CD4-positive, alpha-beta memory T cell (primary cell): ENCODE measurements at places on chromosomes 12 and 14.

GRCh38 chr14:61568572-61569011 lies 126.7 kb upstream of the HIF1A start:
- DNase-seq = peak; percentile 45

- DNase-seq = no peak
These were observed 142.5 kb upstream of the LMNTD1 start for GRCh38 chr12:25695574-25695973.

DNA sequence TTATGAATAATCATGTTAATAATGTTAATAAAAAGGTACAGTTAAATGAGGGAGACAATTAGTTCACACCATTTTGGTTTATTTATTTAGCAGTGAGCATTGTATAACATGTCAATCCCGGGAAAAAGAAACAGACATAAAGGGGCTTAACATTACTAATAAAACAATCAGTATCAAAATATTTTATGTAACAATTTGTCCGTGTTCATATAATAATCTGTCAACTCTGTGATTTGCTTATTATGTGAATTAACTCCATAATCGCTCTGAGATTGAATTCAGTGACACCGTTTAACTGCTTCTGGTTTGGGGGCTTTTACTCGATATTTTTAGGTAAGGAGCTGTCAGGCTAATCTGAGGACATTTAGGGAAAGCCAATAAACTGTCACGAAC lies 95.8 kb upstream of the HMGA2 start:
- DNase-seq = no peak

DNA sequence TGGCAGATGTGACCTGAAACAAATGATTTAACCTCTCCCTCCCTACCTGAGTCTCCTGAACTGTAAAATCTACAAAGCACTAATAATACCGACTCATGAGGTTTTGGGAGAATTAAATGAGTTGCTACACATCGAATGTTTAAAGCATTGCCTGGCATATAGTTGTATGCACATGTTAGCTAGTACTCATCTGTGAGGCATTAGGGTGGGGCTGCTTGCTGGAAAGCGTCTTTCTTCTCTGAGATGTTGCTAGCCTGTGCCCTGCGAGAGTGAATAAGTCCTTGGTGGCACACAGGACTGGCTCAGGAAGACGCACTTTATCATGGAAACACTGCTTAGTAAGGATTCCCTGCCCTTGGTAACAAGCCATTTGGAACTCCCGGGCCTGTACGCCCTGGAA lies 6.1 kb downstream of the RAPGEF3 start:
- DNase-seq = no peak

DNA sequence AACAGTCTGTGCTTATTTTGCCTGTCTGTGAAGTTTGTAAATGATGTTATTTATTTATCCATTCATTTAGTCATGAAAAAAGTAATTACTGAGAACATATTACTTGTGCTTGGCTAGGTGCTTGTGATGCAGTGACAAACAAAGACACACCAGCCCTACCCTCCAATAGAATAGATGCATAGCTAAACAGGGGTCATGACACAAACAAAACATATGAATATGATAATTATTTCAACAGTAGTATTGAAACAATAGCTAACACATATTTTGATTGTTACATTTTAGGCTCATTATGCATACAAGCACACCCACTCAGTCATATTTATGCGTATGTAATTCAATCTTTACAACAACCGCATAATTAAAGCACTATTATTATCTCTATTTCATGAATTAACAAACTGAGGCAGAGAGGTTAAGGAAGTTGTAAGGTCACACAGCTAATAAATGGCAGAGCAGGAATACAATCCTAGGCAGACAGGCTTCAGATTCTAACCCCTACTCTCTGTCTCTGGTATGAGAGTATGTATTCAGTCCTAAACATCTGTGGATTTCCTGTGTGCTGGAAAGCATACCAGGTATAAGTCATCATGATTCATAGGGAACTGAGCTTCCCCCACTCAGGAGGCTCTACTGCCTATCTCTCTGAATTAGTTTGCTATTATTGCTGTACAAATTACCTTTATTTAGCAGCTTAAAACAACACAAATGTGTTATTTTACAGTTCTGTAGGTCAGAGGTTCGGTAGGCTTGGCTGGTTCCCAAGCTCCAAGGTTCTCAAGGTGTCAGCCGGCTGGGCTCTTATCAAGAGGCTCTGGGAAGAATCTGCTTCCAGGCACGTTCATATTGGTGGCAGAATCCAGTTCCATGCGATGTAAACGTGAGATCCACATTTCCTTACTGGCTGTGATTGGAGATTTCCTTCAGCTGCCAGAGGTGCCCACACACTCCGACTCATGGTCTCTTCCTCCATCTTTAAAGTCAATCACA lies 509.4 kb downstream of the GALC start:
- no peak for DNase-seq

DNA sequence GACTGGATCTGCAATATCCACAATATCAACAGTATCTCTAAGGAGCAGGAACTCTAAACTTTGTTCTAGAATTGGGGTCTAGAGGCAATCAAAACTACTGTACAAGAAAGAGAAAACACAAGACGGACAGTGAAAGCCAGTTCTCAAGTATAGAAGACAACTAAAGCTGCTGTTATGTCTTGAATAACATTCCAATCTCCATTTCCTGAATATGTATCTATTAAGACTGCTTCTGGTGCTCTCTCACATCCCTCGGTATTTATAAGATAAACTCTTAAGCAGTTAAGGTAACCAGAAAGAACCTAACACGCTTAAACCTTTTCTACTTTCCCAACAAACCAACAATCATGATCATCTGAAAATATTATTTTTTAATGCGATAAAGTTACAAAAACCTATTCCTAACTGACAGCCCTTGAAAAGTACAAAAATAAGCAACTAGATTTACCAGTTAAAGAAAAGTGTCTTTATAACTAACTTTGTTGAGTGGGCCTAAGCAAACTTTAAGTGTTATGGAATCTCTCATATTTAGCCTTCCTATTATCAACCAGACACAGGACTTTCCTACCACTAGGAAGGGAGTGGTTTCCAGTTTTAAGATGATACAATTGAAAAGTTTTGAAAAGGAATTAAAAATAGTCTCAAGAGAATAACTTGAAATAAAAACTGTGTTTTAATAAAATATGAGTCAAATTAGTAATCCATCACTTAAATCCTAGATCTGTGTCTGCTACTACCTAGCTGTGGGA lies 30.7 kb downstream of the NUMB start:
- no peak for DNase-seq

DNA sequence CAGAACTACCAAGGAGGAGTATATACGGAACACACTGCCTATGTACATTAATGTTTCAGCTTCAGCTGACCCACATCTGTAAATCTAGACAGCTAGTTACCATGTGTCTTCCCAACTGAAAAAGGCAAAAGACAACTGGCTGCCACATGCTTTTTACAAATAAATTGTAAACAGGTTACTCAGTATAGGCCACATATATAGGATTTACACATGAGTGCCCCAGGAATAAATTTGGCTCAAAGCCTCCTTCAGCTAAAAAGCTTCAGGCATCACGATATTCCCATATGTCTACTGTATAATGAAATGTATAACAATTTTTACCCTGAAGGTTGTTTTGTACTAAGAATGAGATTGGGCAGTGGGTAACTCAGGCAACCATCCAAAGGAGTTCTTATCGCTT lies 175.9 kb upstream of the BMP4 start:
- DNase-seq = no peak

- no peak for DNase-seq
These were observed 45.7 kb downstream of the TMEM132C start for GRCh38 chr12:128312661-128313060.

DNA sequence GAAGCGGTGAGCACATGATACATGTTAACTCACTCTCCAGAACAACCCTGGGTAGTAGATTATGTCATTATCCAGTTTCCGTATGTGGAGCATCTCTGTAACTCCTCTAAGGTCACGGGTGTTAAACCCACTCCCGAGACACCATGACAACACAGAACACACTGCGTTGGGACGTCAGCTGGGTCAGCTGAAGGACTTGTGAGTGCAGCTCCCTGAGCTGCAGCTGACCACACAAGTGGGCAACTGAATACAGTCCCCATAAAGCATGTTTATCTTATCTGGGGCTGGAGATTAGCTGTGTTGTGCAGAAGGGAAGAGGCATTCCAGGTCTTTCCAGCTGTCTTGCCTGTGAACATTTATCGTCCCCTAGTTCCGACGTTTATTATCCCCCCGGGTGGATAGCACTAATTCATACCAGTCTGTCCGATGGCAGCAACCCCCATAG lies 211.5 kb downstream of the CHST11 start:
- DNase-seq = no peak

GRCh38 chr12:12735301-12735700 lies 18.1 kb downstream of the CDKN1B start:
- no peak for DNase-seq

- DNase-seq = no peak
These were observed 14.9 kb downstream of the ADGRD1 start for GRCh38 chr12:130968611-130969010.

DNA sequence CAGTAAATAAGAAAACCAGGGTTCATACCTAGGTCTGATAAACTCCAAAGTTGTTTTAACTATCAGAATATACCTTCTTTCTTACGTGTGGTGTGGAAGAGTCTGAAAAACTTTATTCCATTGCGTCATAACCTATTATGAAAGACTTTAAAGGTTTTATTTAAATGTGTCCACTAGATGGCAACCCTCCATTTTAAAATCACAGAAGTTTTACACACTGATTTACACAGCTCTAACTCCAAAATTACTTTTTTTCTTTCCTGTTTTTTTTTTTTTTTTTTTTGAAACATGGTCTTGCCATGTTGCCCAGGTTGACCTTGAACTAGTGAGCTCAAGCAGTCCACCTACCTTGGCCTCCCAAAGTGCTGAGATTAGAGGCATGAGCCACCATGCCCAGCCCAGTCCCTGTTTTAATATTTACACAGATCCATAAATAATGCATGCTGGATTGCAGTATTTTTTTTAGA lies 17.3 kb upstream of the TMPRSS12 start:
- DNase-seq = peak; percentile 65

- DNase-seq = no peak
These were observed 21.7 kb upstream of the VRTN start for GRCh38 chr14:74326369-74327152.

- no peak for DNase-seq
These were observed 25.3 kb downstream of the PPFIBP1 start for GRCh38 chr12:27549236-27549800.

DNA sequence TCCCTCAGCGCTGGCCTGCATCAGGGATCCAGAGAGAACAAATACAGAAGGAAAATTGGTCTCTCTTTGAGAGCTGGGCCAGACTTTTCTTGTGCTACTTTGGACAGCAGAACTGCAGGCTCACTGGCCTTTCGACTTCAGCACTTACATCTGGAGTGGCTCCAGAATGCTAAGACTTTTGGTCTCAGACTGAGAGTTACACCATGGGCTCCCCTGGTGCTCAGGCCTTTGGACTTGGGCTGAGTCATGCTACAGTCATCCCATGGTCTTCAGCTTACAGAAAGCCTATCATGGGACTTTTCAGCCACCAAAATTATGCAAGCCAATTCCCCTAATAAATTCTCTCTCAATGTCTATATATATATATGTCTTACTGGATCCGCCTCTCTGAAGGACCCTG lies 9.0 kb upstream of the CD163 start:
- no peak for DNase-seq

- DNase-seq = peak; percentile 77
These were observed 1318.4 kb downstream of the TMEM121 start for GRCh38 chr14:106844608-106845285.

DNA sequence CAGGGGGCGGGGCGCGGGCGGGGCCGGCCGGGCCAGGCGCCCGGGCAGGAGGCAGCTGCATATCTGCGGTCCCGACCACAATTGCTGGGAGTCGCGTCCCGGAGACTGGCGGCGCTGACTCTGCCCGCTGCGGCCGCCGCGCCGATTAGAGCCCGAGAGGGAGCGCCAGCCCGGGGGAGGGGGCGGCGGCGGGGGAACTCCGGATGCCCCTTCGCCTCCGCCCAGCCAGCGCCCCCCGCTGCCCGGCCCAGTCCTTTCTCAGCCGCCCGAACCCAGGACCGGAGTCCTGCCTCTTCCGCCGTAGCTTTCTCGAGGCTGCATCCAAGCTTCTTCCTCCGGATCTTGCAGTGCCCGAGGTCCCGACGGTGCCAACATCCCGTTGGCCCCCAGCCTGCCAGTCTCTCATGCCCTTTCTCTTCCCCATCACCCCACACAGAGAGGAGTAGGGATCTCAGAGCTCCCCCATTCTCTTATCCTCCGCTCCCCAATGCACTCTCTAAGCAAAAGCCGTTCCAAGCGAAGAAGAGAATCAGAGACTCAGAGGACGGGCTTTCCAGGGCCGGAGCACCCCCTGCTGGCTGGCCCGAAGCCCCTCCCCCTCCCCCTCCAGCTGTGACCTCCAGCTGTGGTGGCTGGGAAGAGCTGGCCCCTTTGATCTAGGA lies 8.8 kb upstream of the SP7 start:
- DNase-seq = peak; percentile 65

GRCh38 chr14:100791995-100792394 lies 33.9 kb upstream of the MEG3 start:
- DNase-seq = no peak

- DNase-seq = no peak
These were observed 32.8 kb downstream of the HVCN1 start for GRCh38 chr12:110656071-110656655.

DNA sequence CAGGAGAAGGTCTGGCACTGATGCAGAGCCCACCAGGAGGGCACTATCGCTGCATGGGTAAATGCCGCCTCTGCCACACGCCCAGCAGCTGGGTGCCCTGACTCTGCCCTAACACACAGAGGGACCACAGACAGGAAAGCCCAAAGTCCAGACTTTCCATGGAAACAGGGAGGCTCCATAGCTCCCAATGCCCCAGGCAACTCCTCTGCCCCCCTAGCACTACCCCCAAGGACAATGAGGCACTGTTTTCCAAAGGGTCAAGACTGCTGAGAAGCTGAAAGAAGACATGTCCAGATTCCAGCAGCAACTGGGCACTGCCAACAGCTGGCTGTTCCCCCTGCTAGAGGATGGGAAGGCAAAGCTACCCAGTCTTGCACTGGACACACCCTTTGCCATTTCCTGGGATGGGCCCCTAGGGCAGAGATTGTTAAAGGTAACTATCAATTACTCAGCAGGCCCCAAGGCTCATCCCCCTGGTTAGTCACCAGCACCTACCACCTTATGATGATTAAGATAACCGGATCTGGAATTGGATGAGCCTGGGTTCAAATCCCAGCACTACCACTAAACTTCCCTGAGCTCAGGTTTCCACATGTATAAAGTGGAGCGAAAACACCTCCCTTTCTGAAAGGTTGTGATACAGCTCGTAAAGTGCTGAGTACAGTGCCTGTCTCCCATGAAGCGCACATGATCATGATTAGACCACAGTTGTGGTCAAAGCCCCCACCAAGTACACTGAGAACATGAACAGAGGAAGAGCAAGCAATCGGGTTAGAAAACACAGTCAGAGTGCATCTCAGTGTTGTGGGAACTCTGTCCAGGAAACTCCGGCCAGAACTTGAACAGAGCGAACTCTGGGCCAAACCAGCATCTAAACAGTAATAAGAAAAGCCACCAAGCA lies 3.3 kb downstream of the PXN start:
- peak; percentile 30 for DNase-seq

GRCh38 chr12:24066865-24067264 lies 117.4 kb upstream of the SOX5 start:
- DNase-seq = no peak

- DNase-seq = no peak
These were observed 14.9 kb downstream of the AREL1 start for GRCh38 chr14:74697976-74698375.
